Heart right ventricle (tissue), 16 donors: ENCODE measurements at places on chromosomes 12 and 14. TPM values are rescaled to one million over a fixed set of nuclear protein-coding genes. Genes with fewer than 3 reads are reported as not detected.

DNA sequence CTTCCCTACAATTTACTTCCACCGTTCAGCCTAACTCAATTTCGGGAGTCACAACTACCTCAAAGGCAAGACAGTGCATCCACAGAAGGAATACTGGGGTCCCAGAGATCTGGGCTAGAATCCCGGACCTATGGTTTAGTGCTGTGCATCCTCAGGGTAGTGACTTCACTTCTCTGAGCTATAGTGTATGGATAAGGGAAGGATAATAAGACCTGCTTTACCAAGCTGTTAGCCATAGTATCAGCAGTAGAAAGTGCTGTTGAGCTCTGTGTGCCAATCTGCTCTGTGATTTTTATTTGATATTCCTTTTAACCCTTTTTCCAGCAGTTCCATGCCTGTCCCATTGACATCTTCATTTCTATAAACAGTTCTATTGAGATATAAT lies 1044.3 kb downstream of the BCL11B start:
- no peak overlapping the region for H3K27ac ChIP-seq
- H3K36me3 ChIP-seq: no peaks in the 10 kb centered on the region
- DNase-seq: no peak
- H3K27me3 ChIP-seq: no peaks in the 10 kb centered on the region
- no peaks in the 10 kb centered on the region for H3K4me1 ChIP-seq

- H3K36me3 ChIP-seq: no peaks in the 10 kb centered on the region
- no peak overlapping the region for H3K27ac ChIP-seq
- DNase-seq: no peak
- H3K4me1 ChIP-seq: no peaks in the 10 kb centered on the region
Measured at GRCh38 chr12:25186788-25187402, 8.1 kb downstream of the DNAI7 start.

- peaks cover 19% of the 10 kb centered on the region for H3K4me1 ChIP-seq
- H3K27me3 ChIP-seq: no peaks in the 10 kb centered on the region
- H3K27ac ChIP-seq: no peak overlapping the region
- H3K4me3 ChIP-seq: no peak overlapping the region
- DNase-seq: no peak
Measured at GRCh38 chr12:52186118-52186840, 5.5 kb downstream of the KRT80 start.

DNA sequence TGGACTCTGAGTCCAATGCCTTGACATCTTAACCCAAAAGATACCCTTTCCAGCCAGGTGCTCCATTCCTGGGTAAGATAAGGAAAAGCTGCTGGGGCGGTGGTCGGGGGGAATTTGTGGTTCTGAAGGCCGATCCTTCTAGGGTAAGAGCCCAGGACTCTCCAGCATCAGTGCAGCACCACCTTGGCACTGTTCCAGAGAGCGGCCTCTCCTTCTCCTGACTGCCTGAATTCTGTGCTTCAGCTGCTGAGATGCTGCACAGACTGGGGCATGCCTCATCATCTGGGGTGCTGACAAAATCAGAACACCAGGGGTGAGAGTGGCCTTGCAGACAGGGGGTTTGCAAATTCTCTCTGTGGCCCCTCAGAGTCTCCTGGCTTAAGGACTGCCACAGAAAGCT lies 87.5 kb downstream of the SPTB start:
- no peak overlapping the region for H3K27ac ChIP-seq
- no peaks in the 10 kb centered on the region for H3K4me1 ChIP-seq
- H3K4me3 ChIP-seq: no peak overlapping the region

The OR4E2 gene
- not detected for total RNA-seq

The RNASE3 gene
- total RNA-seq: not detected

The SLC2A13 gene
- total RNA-seq: 14.1 TPM
